NCI-H1048 (cell line): ENCODE measurements at places on chromosomes 13 and 19.
A peak's percentile ranks its signal among the peaks of the same experiment; 100 is the strongest.

DNA sequence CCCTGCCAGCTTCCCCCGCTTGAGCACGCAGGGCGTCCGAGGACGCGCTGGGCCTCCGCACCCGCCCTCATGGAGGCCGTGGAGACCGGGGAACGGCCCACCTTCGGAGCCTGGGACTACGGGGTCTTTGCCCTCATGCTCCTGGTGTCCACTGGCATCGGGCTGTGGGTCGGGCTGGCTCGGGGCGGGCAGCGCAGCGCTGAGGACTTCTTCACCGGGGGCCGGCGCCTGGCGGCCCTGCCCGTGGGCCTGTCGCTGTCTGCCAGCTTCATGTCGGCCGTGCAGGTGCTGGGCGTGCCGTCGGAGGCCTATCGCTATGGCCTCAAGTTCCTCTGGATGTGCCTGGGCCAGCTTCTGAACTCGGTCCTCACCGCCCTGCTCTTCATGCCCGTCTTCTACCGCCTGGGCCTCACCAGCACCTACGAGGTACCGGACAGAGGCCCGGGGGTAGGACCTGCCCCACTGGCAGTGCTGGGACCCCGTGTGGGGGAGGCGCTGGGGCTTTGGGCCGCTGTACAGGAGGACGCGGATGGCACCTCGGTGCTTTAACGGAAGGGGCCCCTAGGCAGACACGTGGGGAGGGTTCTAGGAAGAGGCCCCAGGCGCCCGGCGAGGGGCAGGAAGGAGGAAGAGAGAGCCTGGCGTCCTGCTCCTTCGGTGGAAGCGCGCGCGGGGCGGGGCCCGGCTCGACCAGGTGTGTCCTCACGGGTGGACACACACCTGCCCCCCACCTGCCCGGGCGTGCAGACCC lies 681 bp downstream of the SLC5A5 start:
- no peak for DNase-seq

DNA sequence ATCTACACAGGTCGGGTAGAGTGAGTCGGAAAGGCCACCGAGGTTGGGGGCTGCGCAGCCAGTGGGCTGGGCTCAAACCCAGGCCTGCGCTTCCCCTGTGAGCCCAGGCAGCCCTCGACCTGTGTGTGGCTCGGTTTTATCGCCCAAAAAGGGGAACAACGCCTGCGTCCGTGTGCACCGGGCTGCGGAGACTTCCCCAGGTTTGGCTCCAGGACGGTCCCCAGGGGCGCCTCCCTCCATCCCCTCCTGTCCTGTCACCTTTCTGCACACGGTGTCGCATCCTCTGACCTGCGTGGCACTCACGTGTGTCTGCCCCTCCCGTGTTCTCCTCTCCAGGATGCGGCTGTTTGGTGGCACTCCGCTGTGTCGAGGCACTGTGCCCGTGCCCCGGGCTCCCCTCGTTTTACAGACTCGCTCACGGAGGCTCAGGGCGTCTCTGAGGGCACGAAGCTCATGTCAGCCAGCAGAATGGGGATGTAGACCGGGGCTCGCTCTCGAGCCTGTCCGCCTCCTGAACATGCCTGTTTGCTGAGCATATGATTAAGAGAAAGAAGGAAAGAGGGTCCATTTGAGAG lies 25.9 kb downstream of the MCF2L start:
- no peak for DNase-seq

GRCh38 chr13:99374994-99375737 lies 68.0 kb upstream of the GPR183 start:
- DNase-seq, result no peak

GRCh38 chr19:34725400-34725799 lies 8.6 kb upstream of the ZNF181 start:
- no peak for DNase-seq

GRCh38 chr19:46674416-46675178 lies 13.6 kb upstream of the DACT3 start:
- peak; percentile 83 for DNase-seq

DNA sequence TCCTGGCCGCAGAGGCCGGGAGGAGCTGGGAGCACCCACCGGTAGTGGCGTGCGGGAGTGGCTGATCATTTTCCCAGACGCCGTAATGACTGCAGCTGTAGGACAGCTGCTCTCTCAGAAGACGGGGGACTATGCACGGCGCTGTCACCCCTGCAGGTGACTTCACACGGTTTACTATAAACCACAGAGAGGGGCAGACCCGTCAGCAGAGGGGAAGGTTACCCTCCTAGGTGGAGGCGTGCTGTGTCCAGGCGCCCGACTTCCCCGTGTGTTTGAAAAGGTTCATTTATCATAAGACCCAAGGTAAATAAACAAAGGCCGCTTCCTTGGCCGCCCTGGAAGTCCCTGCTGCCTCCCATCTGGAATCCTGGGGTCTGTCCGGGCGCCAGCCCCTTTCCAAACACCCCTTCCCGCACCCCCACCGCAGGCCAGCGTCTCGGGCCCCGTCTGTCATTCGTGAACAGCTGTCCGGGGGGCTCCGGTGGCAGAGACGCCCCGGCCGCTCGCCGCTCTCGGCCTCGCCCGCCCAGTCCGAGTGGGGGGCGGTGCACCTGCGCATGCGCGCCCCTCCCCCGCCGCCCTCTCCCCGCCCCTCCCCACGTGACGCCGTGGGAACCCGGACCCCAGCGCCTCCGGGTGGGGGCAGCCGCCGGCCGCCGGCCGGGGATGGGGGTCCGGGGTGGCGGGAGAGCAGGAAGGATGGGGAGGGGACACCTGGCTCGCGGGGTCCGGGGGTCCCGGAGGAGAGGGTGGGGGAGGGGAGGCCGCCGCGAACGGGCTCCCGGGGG lies 915 bp downstream of the SHC2 start:
- no peak for DNase-seq

DNA sequence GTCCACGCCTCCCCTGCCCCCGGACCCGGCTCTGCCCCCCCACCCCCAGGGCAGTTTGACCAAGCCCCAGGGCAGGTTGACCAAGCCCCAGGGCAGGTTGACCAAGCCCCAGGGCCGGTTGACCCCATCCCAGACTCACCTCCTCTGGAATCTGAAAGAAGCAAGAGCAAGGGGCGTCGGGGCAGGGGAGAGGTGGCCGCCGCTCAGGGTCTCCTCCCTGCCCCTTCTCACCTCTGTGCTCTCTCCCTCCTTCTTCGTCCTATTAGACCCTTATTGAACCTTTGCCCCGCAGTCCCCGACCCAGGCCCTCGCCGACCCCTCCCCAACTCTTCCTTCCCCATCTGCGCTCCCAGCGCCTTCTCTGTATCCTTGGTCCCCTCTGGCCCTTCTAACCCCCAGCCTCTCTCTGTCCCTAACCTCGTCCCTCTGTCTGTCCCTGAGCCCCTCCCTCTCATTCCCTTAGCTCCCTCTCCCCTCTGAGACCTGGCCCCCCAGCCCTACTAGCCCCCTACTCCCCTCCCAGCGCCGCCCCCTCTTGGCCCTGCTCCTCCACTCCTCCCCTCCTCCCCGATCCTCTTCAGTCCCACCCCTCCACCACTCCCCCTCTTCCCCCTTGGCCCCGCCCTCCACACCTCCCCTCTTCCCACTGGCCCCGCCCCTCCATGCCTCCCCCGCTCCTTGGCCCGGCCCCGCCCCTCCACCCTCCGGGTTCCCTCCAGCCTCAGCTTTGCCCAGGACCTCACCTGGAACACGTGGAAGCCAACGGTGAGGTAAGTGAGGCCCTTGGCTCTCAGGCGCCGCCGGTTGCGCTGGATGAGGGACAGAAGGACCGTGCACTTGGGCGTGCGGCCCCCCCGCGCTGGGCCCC lies 7.6 kb downstream of the CAPN12 start:
- no peak for DNase-seq

GRCh38 chr19:58572818-58573657 lies at the start of gene MZF1:
Gene MZF1 (minus strand): TSS chr19:58573335. CDS start chr19:58571389, 1,946 bp downstream.
- no peak for DNase-seq

GRCh38 chr13:112071723-112072533 lies 5.0 kb downstream of the SOX1 start:
- DNase-seq, result no peak

GRCh38 chr13:43652760-43653159 lies 134.0 kb downstream of the ENOX1 start:
- DNase-seq, result no peak

DNA sequence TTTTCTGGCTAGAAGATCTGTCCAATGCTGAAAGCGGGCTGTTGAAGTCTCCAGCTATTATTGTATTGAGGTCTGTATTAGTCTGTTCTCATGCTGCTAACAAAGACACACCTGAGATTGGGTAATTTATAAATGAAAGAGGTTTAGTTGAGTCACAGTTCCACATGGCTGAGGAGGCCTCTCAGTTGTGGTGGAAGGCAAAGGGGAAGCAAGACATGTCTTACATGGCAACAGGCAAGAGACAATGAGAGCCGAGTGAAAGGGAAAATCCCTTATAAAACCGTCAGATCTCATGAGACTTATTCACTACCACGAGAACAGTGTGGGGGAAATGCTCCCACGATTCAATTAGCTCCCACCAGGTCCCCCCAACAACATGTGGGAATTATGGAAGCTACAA lies 980.4 kb downstream of the SLITRK5 start:
- no peak for DNase-seq

DNA sequence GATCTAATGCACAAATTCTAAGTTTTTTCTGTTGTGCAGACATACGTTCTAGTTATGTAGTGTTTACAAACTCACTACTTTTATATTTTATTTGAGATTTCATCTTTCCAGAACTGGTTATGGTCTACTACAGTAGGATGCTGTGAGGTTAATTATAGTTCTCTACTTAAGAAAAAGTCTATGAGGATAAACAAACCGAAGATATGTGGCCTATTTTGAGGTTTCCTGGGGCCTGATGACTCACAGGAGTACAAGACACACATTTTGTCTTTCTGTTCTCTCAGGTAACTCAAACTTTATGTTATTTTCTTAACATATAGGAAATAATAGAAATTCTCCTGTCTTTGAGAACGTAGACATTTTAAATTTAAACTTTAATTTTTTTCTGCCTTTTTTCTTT lies 45.1 kb downstream of the PCDH20 start:
- no peak for DNase-seq

DNA sequence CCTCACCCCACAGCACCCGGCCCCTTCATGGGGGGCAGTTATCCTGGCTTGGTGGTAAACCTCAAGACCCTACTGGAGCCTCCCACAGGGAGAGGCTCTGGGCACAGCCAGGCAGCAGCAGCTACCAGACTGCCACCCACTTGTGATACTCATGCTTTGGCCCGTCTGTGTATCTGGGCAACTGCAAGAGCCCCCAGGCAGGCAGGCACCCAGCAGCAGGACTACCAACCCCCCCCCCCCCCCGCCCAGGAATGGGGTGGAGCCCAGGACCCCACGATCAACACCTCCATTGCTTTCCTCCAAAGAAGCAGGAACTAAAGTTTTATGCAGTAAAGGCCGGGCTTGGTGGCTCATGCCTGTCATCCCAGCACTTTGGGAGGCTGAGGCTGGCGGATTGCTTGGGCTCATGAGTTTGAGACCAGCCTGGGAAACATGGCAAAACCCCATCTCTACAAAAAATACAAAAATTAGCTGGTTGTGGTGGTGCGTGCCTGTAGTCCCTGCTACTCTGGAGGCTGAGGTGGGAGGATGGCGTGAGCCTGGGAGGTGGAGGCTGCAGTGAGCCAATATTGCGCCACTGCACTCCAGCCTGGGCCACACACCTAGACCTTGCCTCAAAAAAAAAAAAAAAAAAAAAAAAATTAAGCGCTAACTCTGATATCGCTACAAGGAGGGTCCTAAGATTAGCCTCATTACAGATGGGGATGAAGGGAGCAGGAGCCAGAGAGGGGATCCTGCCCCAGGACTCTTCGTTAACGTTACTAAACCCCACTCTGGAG lies 1.1 kb upstream of the LYL1 start:
- no peak for DNase-seq

- no peak for DNase-seq
These were observed 45.4 kb upstream of the MYCBP2 start for GRCh38 chr13:77372275-77372674.

- DNase-seq, result peak; percentile 3
These were observed 9.5 kb upstream of the URAD start for GRCh38 chr13:27997904-27998522.

- DNase-seq, result no peak
These were observed 12.7 kb downstream of the NPAS1 start for GRCh38 chr19:47032171-47032811.

DNA sequence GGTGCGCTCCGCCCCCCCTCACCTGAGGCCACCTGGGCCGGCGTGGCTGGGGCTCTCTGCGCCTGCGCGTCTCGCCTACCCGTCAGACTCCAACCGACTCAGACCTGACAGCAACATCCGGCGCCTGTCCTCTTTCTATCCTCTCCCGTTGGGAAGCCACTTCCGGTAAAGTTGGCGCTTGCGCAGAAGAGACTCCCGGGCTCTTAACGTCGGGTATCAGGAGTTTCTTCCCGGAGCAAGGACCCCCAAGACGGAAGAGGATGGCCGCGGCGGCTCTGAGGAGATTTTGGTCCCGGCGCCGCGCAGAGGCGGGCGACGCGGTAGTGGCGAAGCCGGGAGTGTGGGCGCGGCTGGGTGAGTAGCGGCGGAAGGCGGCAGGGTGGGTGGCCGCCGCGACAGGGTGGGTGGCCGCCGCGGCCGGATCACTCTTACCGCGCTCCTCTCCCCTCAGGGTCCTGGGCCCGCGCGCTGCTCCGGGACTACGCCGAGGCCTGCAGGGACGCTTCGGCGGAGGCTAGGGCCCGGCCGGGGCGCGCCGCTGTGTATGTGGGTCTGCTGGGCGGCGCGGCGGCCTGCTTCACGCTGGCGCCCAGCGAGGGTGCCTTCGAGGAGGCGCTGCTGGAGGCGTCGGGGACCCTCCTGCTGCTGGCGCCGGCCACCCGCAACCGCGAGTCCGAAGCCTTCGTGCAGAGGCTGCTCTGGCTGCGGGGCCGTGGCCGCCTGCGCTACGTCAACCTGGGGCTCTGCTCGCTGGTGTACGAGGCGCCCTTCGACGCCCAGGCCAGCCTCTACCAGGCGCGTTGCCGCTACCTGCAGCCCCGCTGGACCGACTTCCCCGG lies at the start of the genes TIMM29 and YIPF2:
Gene TIMM29, plus strand, starts transcription at position 249 of the 839 bp plus-strand sequence. Its CDS starts 12 bp downstream, at position 261.
Gene YIPF2, minus strand, starts transcription at position 77 of the 839 bp plus-strand sequence. CDS start 229 bp downstream, outside the sequence.
- peak; percentile 98 for DNase-seq

DNA sequence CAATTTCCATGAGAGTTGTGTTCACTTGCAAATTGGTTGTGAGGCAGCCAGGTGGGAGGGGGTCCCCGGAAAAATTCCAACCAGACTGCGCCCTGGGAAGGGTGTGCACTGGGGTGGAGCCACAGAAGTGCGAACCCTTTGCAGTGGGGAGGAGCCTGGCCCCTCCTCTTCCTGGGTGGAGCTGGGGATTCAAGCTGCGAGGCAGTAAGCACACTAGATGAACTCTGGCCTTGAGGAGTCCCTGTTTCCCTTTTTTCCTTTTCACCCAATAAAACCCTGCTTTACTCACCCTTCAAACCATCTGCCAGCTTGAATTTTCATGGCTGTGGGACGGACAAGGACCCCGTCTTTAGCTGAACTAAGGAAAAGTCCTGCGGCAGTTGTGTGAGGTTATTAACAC lies 31.0 kb upstream of the MBNL2 start:
- DNase-seq, result no peak

DNA sequence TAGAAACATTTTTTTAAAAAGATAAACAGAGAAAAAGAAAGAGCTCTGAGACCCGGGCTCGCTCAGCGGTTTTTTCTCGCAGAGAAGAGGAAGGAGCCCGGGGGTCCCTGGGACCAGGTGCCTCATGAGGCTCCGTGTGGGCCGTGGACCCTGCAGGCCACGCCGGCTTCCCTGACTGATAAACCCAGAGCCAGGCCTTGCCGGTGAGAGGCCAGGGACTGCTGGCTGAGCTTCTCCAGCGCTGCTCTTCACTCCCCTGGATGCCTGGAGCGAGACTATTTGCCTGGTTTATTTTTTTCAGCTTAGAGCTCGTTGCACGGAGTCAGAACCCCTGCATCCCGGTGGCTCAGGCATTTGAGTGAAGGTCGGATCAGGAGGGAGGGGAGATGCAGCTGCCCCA lies 53.4 kb upstream of the F7 start:
- DNase-seq, result no peak

- DNase-seq, result no peak
These were observed 303.6 kb downstream of the KCNRG start for GRCh38 chr13:50318887-50319286.
